NCI-H748 treated with DMSO at 0.1 percent for 48 hours (cell line): ENCODE measurements at places on chromosomes 5 and 9.

GRCh38 chr9:132978451-132979131 is at the start of gene GFI1B:
GFI1B (plus strand) TSS chr9:132978694; CDS start chr9:132986679, 7,985 bp downstream.
- DNase-seq: no peak

DNA sequence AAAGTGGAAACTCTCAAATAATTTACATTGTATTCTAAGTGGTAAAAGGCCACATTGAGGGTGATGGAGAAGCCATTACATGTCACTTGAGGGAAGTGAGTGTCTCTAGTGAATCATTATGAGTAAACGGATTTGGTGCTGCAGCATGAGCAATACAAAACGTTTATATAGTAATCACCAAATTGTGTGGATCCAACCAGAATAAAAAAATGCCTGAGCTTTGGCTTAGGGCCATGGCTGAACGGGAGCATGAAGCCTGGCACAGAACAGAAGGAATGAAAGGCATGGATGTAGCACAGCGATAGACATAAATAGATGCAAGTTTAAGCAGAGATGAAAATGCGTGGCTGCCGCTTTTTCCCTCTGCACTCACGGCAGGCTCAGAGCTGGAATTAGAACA is 58.3 kb downstream of the PTTG1 start:
- DNase-seq: no peak

- peak; percentile 80 for DNase-seq
Measured at GRCh38 chr5:19987612-19988361, at the start of gene CDH18. CDH18 (minus strand) TSS chr5:19988200; CDS start chr5:19838986, 149,214 bp downstream.

DNA sequence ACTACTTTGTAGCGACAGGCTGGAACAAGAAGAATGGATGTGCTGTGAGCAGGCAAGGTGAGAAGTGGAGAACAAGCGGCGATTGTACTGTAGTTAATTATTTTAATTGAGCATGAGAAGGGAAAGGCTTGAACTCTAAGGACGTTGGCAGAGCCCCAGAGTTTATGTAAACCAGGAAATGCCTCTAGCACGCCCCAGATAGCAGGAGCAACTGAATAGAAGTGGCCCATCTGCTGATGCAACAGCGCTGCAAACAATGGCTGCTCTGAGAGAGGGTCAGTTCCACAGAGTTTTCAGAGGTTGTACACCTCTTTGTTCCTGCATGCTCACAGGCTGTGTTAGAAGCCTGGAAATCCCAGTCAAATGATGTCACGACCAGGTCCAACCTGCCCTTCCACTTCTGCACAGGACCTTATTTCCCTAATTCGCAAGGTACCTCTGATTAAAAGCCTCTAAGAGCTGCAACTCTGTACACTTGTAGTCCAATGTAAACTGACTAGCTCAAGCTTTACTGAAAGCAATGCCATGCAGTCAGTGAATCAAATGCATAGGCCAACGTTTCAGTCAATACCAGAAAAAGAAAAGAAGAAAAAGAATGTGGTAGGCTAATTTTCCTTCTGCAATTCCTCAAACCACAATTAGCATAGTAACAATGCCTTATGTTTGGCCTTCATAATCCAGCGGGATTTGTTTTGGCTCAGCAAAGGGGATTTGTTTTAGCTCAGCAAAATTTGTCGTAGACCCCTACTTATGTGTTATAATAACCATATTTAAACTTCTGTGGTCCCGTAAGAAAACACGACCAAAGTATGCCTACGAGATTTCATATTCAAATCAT is 119.6 kb upstream of the RETREG1 start:
- peak; percentile 100 for DNase-seq

DNA sequence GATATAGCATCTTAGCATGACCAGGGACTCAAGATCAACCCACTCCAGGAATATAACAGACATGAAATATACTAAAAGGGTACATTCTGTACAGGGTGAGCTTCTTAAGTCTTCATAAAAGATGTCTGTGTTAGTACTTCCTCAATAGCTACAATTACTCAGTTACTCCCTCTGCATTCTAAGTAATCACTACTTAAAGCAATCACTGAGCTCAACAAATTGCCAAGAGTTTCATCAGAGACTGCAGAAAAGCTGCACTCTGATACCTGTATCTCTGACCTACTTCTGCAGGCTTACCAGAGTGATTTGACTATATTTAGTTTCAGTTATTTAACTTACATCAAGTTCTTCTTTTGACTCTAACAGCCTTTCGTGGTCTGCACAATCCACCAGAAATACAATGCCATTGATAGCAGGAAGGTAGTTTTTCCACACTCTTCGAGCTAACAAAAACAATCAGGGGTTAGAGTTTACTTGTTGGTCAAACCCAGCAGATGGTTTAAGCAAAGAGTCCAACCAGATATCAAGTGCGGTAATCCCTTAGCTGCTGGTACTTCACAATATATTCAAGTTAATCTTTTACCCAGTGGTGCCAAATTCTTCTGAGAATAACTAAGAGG is 23.3 kb downstream of the SAR1B start:
- DNase-seq: no peak

DNA sequence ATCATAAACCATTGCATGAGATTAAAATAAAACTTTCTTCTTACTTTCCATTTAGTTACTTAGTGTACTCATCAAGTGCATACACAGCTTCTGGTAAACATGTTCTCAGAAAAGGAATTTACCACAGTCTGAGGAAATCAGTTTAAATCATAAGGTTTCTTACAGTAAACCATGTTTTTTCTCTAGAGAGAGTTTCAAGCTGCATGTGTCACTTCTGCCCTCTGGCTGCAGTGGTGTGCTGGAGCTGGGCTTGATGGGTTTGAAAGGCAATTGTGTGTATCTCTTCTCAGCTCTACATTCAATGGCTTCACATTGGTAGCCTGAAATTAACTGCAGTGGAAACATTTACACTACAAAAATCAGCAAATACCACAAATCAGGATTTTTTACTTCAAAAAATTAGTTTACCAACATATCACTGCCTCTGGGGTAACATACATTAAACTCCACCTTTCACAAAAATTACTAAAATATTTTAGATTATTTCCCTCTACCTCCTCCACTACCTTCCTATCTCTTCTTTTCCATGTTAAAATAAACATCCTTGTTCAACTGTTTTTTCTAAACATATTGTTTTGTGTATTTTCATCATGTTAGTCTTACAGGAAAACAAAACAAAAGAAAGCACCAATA is 414.3 kb downstream of the ANXA1 start:
- peak; percentile 26 for DNase-seq

DNA sequence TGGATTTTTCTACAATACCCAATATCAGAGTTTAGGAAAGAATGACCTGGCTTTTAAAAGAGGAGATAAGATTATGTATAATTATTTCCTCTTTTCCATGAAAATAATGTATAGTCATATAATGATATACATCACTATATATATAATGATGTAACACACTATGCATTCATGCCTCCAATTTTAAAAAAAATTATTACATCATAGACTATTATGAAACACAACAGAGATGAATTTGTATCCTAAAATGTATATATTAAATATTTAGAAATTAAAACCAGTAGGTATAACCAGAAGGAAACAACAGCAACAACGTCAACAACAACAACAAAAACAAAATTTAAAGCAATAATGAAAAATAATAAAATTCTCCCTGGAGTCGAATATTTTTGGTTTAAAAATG is 1856.5 kb upstream of the CDH6 start:
- DNase-seq: no peak

DNA sequence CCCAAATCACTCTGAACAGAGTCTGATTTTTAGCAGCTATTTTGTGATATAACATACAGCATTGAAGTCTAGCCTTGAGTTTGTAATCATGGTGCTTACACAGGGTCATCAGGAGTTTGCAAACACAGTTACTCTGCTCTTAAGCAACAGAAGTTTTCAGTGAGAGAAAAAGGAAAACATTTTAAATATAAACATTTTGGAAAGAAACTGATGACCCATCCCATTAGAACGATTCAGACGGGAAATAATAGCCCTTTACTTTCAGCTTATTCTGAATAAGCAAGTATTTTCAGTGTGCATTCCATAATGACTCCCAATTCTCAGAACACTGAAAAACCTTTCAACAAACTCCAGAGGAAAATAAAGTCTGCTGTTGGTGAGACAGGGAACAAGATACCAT is 46.7 kb upstream of the TMC1 start:
- no peak for DNase-seq

- DNase-seq: no peak
Measured at GRCh38 chr5:137782055-137782454, 27.9 kb upstream of the HNRNPA0 start.

DNA sequence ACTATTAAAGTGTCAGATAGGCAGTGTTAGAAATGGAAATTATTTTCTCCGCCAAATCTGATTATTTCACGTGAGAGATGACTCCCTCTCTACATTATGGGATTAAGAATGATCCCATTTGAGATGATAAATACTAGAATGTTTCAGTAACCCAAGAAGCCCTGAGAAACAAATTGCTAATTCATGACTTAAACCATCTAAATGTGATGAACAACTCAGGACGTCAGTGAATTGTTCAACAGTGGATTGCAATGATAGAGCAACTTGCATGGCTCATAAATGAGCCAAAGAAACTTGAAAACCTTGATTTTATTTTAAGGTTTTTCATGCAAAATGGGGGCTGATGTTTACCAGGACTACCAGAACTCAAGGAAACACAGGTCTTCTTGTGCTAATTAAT is 350.5 kb upstream of the WWC1 start:
- no peak for DNase-seq

GRCh38 chr9:127572961-127573721 is 38.9 kb upstream of the STXBP1 start:
- DNase-seq: peak; percentile 18

- no peak for DNase-seq
Measured at GRCh38 chr5:8394965-8395364, 526.0 kb downstream of the MTRR start.

DNA sequence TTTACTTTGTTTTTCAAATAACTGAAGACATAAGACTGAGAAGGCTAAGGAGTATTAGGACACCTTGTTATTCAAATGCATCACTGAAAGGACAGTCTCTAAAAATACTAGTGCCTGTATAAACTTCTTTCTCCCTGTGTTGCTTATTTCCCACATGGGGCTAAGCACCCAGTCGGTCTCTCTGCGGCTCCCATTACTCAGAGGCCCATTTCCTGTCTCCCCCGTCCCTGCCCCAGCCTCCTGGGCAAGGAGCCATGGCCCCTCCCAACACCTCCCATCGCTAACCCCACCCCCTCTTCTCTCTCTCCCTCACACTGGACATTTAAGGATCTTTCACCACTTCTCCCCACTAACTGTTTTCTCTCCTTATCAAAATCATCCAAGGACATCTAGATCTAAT is 81.9 kb downstream of the EBF1 start:
- no peak for DNase-seq

- DNase-seq: no peak
Measured at GRCh38 chr5:115360046-115360685, 63.7 kb upstream of the CCDC112 start.

DNA sequence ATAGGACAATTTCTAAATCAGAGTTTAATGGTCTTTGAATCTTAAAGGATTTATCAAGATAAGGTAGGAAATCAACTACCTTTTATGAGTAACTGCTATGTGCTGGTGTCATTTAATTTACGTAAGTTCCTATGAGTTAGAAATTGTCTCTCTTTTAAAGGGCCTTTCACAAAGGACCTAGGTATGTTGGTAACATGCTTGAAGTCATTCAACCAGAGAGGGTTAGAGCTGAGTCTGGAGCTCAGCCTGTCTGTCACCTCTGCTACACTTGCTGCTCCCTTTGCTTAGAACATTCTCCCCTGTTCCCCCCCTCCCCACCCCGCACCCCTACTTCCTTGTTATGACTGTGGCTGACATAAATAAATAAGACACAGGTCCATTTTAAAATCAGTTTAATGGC is 190.3 kb upstream of the SEMA6A start:
- DNase-seq: no peak

GRCh38 chr9:106864373-106865143 is 1.6 kb downstream of the ZNF462 start:
- DNase-seq: peak; percentile 56

DNA sequence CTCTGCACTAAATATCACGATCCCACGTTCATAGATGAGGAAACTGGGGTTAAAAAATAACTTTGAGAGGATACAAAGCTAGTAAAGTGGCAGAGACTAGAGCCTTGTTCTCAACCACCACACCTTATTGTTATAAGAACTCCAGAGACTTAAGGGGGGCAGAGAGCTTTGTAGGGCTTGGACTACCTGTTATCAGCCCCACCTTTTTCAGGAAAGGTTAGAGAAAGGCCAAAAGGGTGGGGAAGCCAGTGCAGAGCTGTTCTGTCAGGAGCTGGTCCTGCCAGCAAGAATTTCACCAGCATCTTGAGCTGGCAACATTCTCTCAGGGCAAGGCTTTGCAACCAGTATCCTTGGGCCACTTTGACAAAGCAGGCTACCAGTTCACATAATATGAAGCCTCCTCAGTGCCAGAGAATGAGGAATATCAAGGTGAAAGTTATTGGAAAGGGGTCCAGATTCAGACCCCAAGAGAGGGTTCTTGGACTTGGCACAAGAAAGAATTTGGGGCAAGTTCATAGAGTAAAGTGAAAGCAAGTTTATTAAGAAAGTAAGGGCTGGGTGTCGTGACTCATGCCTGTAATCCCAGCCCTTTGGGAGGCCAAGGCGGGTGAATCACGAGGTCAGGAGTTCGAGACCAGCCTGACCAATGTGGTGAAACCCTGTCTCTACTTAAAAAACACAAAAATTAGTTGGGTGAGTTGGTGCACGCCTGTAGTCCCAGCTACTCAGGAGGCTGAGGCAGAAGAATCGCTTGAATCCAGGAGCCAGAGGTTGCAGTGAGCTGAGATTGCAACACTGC is 66.2 kb upstream of the CLINT1 start:
- DNase-seq: no peak

DNA sequence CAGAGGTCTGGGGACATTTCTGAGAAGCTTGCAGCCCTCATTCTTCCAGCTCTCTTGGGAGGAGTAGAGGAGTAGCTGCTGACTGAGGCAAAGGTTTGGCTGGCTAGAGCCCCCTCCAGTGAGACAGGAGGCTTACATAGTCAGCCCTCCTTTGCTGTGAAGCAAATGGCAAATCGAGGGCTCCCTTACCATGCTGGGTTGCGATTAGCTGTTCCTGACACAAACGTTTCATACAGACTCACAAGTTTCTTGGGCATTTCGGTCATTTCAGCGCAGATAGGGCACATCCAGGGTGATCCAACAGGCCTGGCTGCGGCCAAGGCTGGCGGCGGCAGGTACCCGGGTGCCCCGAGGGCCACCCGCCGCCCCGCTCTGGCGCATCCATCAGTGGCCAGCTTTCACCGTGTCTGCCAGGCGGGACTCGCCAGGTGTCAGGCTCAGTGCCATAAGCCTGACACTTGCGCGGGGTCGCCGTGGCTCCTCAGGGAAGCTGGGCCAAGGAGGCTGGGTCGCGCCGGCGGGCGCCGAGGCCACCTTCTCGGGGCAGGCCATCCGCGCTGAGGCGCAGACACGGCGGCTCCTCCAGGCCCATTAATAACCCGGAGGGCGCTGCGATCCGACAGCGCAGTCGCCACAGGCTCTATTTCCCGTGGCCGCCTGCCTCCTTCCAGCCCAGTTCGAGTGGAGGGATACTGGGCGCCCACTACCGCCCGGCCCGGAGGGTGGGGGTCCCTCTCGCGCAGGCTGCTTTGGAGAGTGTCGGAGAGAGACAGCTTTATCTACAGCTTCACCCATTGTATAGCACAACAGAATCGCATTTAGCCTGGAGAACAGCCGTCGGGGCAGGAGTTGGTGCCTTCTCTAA is 9.1 kb downstream of the PRDM6 start:
- DNase-seq: no peak

- DNase-seq: no peak
Measured at GRCh38 chr9:34171753-34172535, 6.9 kb upstream of the UBAP1 start.
